ENCODE measurements at places on chromosomes 3 and 15. TPM values are rescaled to one million over a fixed set of nuclear protein-coding genes. Genes with fewer than 3 reads are reported as not detected.

The GOLGA6B gene
- polyA plus RNA-seq = not detected

The TICRR gene
- polyA plus RNA-seq = 0.23 TPM

The SLC9C1 gene
- polyA plus RNA-seq = not detected

The IRAK2 gene
- 1.2 TPM for polyA plus RNA-seq

The TRIM42 gene
- not detected for polyA plus RNA-seq

The HLTF gene
- polyA plus RNA-seq = 6.4 TPM

The DNAH1 gene
- 1.4 TPM for polyA plus RNA-seq
